ENCODE measurements at places on chromosomes 6 and 20.
A peak's percentile ranks its signal among the peaks of the same experiment; 100 is the strongest.

- DNase-seq = no peak
Measured at GRCh38 chr6:154994836-154995253, 270 bp upstream of the TIAM2 start.

DNA sequence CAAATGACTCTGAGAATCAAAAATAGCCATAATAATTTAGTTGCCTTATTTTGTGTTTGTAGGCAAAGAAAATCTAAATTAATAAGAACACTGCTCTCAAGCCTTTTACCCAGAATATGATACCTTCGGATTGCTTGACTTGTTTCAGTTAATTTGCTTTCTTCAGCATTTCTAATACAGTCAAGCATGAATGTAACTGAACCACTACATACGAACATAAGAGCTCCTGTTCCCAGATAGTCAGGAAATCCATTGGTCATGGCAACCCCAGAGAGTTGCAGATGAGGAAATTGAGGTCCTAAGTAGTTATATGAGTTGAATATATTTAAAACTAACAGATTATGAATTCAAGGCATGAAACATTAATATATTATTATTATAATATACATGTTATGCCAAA, 2.9 kb downstream of the FRK start:
- no peak for DNase-seq

- no peak for DNase-seq
Measured at GRCh38 chr20:55173601-55174000, 698.2 kb downstream of the DOK5 start.

DNA sequence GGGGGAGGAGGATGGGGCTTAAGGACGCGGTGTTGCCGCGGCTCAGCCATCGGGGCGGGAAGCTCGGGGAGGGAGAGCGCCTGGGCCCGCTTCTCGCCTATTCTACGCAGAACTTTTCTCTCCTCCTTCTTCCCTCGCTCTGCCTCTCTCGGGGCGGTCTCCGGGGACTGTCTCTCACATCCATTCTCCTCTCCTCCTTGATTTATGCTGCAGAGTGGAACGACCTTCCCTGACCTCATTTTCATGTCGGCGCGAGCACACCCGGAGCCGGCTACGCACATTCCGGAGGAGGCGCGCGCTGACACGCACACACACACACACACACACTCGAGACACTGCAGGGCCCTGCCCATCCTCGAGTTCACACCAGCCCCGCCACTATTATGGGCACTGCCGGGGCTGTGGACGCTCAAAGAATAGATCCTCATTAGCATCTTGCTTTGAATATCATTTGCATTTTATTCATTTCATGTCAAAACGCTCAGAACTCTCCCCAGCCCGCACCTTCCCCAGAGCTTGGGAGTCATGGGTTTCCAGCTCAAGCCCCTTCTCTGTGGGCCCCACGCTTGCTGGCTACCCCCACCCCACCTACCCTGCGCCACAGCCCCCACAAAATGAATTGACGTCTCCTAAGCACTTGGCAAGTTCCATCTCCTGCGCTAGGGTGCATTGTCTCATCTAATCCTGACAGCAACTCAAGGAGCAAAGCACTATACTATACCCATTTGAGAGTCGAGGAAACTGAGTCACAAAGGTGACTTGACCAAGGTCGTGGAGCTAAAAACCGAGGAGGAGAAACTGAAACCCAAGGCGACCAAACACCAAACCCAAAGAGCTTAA, 36.8 kb downstream of the NCR2 start:
- no peak for DNase-seq

DNA sequence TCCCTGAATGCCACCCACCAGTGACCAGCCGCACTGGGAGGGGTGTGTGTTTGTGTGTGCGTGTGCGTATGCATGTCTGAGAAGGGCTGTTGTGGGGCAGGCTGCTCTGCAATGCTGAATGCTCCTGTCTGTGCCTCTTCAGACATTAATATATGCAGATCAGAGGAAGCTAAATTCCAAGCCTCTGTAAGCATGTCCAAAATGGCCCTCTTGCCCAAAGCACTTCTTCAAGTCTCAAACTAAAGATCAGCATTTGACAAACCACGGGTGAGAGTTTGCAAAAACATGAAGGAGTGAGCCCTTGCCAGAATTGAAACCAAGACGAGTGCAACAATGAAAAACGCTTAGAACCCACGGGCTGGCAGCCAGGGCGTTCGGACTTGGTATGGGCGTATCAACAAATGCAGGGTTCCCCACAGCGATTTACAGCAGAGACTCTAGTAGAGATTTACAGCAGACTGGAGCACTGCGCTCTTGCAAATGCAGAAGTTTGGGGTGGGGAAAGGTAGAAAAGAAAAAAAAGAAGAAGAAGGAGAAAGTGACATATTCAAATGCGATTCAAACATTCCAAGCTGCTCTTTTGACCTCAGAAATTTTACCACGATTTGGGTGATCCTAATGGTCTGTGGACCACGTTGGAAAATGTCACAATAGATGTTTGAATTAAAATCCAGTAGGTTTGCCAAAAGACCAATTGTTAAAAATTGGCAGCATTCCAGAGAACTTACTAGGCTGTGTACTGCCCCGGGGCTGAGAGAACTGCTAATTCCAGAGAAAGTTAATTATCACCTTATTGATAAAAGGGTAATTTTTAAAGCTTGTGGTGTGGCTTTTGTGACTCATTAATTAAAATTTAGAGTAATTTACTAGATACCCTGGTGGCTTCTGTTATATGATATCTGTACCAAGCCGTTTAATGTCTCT, 3.5 kb downstream of the SCML4 start:
- DNase-seq = peak; percentile 55

All from CD4-positive, alpha-beta T cell treated with Interleukin-12 subunit alpha and Interleukin-12 subunit beta, for 1 hour (primary cell).